GDM1 (cell line): ENCODE measurements at places on chromosomes 2 and 18.
A peak's percentile ranks its signal among the peaks of the same experiment; 100 is the strongest.

- DNase-seq = no peak
Measured at GRCh38 chr2:173644146-173644545, 289.5 kb downstream of the CDCA7 start.

GRCh38 chr18:9356976-9357375 is 22.4 kb downstream of the TWSG1 start:
- DNase-seq = no peak

GRCh38 chr2:207676827-207677354 is 34.5 kb upstream of the CCNYL1 start:
- DNase-seq = peak; percentile 34

- DNase-seq = no peak
Measured at GRCh38 chr2:150911766-150912280, 349.8 kb downstream of the RBM43 start.

- no peak for DNase-seq
Measured at GRCh38 chr2:70083344-70084156, 3.7 kb upstream of the PCBP1 start.
